Endothelial cell of umbilical vein (primary cell): ENCODE measurements at places on chromosomes 7 and 10. TPM values are rescaled to one million over a fixed set of nuclear protein-coding genes. Genes with fewer than 3 reads are reported as not detected.

ZNF425 gene
- total RNA-seq = 0.93 and 2.0 TPM in 2 replicates

TRIM50 gene
- total RNA-seq = not detected in 2 replicates

POMZP3 gene
- total RNA-seq = 9.8 and 20.8 TPM in 2 replicates

HKDC1 gene
- 0.18 TPM in 1 of 2 replicates, not detected in the other for total RNA-seq

PRXL2A gene
- 290 and 321 TPM in 2 replicates for total RNA-seq

SLC18A3 gene
- not detected in 2 replicates for total RNA-seq

GSTO2 gene
- total RNA-seq = 0.84 and 0.95 TPM in 2 replicates

FOXP2 gene
- 2.7 and 3.3 TPM in 2 replicates for total RNA-seq

CUBN gene
- 2.7 and 3.0 TPM in 2 replicates for total RNA-seq

LAMB4 gene
- total RNA-seq = 0.20 and 0.72 TPM in 2 replicates

GJC3 gene
- not detected in 2 replicates for total RNA-seq

FKBP9 gene
- 112 and 124 TPM in 2 replicates for total RNA-seq

TWIST1 gene
- total RNA-seq = not detected in 2 replicates

CUZD1 gene
- total RNA-seq = 1.1 and 1.5 TPM in 2 replicates

TACC2 gene
- total RNA-seq = 39.9 and 46.2 TPM in 2 replicates

HYAL4 gene
- not detected in 2 replicates for total RNA-seq

PPP1R3A gene
- total RNA-seq = not detected in 2 replicates

A1CF gene
- total RNA-seq = not detected in 2 replicates

ZNF511 gene
- 37.9 and 40.4 TPM in 2 replicates for total RNA-seq

C10orf53 gene
- not detected in 2 replicates for total RNA-seq

ABCA13 gene
- total RNA-seq = 0.09 and 0.11 TPM in 2 replicates

TRPV5 gene
- not detected in 2 replicates for total RNA-seq

SEMA3E gene
- not detected in 2 replicates for total RNA-seq

COBL gene
- total RNA-seq = 0.07 and 0.11 TPM in 2 replicates

MSMB gene
- total RNA-seq = not detected in 2 replicates

PLPP4 gene
- total RNA-seq = 15.5 and 17.1 TPM in 2 replicates

CLDN3 gene
- total RNA-seq = 0.62 and 0.95 TPM in 2 replicates

IGF2BP3 gene
- total RNA-seq = 111 and 117 TPM in 2 replicates

TMEM184A gene
- total RNA-seq = not detected in 2 replicates

EBLN1 gene
- total RNA-seq = not detected in 2 replicates

ZPBP gene
- total RNA-seq = not detected in 2 replicates

VWDE gene
- 0.09 and 0.11 TPM in 2 replicates for total RNA-seq

MET gene
- total RNA-seq = 44.5 and 52.0 TPM in 2 replicates

KIAA1549 gene
- 10.9 and 12.4 TPM in 2 replicates for total RNA-seq

LRGUK gene
- total RNA-seq = 0.11 TPM in 1 of 2 replicates, not detected in the other

SH2D4B gene
- not detected in 2 replicates for total RNA-seq

GPC2 gene
- 17.5 and 20.9 TPM in 2 replicates for total RNA-seq

C10orf62 gene
- not detected in 2 replicates for total RNA-seq

NKX1-2 gene
- total RNA-seq = not detected in 2 replicates
